Lung (tissue), 17 donors: ENCODE measurements at places on chromosomes 3 and 15. TPM values are rescaled to one million over a fixed set of nuclear protein-coding genes. Genes with fewer than 3 reads are reported as not detected.

The EFCAB12 gene
- 8.8 TPM for total RNA-seq

The SCAANT1 gene
- not detected for total RNA-seq

The CA12 gene
- total RNA-seq, result 8.5 TPM

The ENTPD3 gene
- total RNA-seq, result 3.8 TPM

The FHIT gene
- total RNA-seq, result 21.3 TPM

The COL8A1 gene
- total RNA-seq, result 84.6 TPM

The ACOX2 gene
- 10.2 TPM for total RNA-seq

The GNAT1 gene
- not detected for total RNA-seq

The CCDC14 gene
- 35.5 TPM for total RNA-seq
